ENCODE measurements at places on chromosomes 4 and X. TPM values are rescaled to one million over a fixed set of nuclear protein-coding genes. Genes with fewer than 3 reads are reported as not detected.

The DLG3 gene
- 11.6 TPM for polyA plus RNA-seq

DNA sequence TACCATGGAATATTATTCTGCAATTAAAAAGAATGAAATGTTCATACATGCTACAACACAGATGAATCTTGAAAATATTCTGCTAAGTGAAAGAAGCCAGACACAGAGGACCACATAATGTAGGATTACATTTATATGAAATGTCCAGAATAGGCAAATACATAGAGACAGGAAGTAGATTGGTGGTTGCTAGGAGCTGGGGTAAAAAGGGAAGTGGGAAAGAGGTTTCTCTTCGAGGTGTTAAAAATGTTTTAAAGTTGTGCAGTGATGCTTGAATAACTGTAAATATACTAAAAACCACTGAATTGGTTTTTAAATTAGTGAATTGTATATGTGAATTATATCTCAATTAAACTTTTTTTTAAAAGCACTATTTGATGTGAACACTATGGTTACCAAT, 3.6 kb upstream of the NXT2 start:
- no peak for DNase-seq

The PNMA5 gene
- polyA plus RNA-seq, result 0.05 TPM

The AADAT gene
- not detected for polyA plus RNA-seq

The PLA2G12A gene
- 33.1 TPM for polyA plus RNA-seq

DNA sequence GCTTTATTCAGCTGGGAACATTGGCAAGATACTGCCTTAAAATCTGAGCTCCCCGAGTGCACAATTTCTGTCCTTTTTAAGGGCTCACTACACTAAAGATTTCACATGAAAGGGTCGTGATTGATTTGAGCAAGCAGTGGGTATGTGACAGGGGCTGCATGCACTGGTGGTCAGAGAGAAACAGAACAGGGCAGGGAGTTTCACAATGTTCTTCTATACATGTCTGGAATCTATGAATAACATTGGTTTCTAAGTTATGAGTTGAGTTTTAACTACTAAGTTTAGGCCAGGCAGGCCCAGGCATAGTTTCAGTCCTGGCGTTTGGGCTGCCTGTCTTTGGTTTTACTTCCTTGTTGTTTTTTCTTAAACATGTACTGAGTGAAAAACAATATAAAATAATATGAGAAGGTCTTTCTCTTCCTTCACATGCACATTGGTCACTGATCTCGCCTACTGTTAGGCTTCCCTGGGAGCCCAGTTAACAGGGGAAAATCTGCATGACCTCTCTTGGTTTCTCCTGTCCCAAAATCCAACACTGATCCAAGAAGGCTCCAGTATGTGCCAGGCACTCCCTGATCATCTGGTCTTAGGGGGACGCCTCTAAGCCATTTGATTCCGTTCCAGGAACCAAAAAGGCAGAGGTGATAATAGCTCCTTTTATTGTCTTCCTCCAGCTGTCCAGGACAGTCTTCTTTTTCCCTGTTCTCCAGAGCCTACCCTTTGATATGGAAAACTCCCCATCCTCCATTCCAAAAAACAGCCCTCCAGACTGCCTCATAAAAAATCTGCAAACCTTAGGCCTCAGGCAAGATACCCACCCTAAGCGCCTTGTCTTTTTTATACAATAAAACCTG, at the start of gene UGT2B17:
Gene UGT2B17, minus strand, starts transcription at position 51 of the 854 bp plus-strand sequence. CDS start 7,838 bp downstream, outside the sequence.
- no peak for DNase-seq

The PIR gene
- not detected for polyA plus RNA-seq

Measured in CD4-positive, alpha-beta memory T cell (primary cell).